ENCODE measurements at places on chromosomes 12 and 14. TPM values are rescaled to one million over a fixed set of nuclear protein-coding genes. Genes with fewer than 3 reads are reported as not detected.

- no peak for DNase-seq
Measured at GRCh38 chr12:79194595-79194994, 330.0 kb downstream of the SYT1 start.

The IFNG gene
- total RNA-seq: not detected

The SYCP3 gene
- 1.7 TPM for total RNA-seq

GRCh38 chr12:93507165-93507564 is 39.9 kb downstream of the MRPL42 start:
- no peak for DNase-seq

- no peak for DNase-seq
Measured at GRCh38 chr14:80618751-80619329, 322.7 kb downstream of the CEP128 start.

The GRIN2B gene
- total RNA-seq: not detected

DNA sequence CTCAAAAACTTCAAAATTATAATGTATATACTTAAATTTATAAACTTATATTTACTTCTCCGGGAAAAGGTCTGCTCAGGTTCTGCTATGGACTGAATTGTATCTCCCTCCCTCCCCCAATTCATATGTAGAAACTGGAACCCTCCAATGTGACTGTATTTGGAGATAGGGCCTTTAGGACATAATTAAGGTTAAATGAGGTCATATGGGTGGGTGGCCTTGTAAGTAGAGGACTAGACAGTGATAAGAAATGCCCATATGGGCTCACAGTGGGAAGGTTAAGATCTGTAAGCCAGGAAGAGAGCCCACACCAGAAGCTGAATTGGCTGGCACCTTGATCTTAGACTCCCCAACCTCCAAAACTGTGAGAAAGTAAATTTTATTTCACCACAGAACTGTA is 84.5 kb downstream of the TAOK3 start:
- DNase-seq: no peak

The GUCY2C gene
- not detected for total RNA-seq

- DNase-seq: no peak
Measured at GRCh38 chr14:63276492-63277342, 42.0 kb downstream of the GPHB5 start.

The FOXG1 gene
- not detected for total RNA-seq
